ENCODE measurements at places on chromosomes 7 and 10.

DNA sequence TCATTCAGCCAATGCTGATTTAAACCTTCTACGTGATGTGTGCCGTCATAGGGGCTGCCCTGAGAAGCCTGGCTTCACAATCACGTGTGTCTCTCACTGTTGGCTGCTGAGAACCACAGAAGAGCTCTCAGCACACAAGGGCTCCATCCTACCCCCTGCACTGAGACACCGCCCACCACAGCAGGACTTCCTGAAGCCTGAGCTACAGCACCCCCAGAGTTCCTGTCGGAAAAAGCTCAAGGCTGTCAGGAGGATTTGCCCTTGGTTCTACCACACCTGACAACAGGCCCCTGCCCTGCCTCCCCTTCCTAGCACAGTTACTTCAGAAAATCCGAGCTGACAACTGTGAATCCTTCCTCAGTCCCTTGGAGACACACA lies 191.9 kb downstream of the MAD1L1 start:
- DNase-seq: peak; percentile 77

DNA sequence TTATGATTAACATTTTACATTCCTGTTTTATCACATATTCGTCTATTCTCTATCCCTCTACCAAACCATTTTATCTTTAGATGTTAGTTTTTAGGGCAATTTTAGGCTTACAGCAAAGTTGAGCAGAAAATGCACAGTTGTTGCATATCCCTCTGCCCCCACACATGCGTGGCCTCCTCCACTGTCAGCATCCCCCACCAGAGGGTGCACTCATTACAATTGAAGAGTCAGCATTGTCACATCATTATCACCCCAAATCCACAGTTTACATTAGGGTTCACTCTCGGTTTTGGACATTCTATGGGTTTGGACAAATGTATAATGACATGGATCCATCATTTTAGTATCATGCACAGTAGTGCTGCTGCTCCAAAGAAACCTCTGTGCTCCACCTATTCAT lies 86.4 kb downstream of the WDR37 start:
- DNase-seq: peak; percentile 0

- DNase-seq: no peak
Observed at GRCh38 chr10:86868353-86868752, 89.1 kb downstream of the MMRN2 start.

GRCh38 chr10:111836064-111836463 lies 347.5 kb downstream of the GPAM start:
- DNase-seq: no peak

- no peak for DNase-seq
Observed at GRCh38 chr7:107877731-107878382, 13.1 kb upstream of the DLD start.

- no peak for DNase-seq
Observed at GRCh38 chr7:22173685-22174573, 183.0 kb downstream of the RAPGEF5 start.

DNA sequence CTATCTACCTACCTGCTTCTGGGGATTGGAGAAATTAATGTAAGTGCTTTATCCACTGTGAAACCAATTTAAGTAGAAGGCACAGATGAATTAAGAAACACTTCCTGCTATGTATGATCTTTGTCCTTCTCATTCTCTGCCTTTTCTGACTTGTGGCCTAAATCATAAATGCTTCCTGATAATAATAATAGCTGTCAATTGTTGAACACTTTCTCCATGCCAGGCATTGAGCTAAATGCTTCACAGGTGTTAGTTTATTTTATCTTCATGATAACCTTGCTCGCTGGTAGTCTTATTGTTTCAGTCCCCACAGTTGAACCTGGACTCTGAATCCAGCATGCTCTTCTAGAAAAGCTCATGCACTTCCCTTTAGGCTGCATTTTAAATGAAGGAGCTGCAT lies 75.4 kb downstream of the CHN2 start:
- DNase-seq: no peak

DNA sequence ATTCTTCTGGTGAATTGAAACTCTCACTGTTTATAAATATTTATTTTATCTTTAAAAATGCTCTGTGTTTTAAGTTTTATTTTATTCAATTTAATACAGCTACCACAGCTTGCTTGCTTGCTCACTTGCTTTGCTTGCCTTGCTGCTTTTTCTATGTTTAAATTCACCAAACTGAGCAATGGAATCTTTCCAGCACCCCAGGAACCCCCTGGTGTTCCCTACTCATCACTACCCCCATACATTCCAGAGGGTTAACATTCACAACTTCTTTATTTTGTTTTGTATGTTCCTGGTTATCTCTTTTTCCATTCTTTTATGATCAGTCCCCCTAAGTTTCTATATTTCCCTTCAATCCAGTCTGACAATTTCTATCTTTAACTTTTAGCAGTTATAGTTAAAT lies 166.5 kb upstream of the COL1A2 start:
- DNase-seq: no peak

DNA sequence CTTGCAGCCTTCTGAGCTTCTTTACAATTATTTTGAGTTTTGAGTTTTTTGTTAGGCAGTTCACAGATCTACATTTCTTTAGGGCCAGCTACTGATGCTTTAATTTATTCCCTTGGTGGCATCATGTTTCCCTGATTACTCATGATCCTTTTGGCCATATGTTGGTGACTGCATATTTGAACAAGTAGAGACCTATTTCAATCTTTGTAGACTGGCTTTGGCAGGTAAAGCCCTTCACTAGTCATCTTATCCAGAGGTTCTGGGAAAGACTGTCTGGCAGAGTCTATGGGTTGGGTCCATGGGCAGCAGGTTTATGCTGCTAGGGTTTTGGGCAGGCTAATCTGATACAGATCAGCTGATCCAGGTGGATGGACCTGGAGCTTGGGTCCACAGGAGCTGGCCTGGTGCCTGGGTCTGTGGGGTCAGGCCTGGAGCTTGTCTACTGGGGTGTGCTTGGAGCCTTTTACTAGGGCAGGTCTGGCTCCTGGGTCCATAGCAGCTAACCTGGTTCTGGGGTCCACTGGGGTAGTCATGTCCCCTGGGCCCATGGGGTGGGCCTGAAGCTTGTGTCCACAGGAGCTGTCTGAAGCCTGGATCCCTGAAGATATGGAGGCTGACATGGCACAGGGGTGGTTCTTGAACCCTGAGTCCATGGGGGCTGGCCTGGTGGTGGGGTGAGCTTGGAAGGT lies 72.7 kb downstream of the GPR85 start:
- no peak for DNase-seq

- no peak for DNase-seq
Observed at GRCh38 chr10:103139803-103140202, 53.3 kb downstream of the NT5C2 start.

GRCh38 chr10:75293446-75293820 lies 57.7 kb upstream of the COMTD1 start:
- DNase-seq: no peak

GRCh38 chr10:61342858-61343572 lies 110.2 kb downstream of the TMEM26 start:
- DNase-seq: no peak

GRCh38 chr10:109962247-109962646 lies 38.9 kb upstream of the XPNPEP1 start:
- no peak for DNase-seq

Measured in NCI-H345 (cell line).